ENCODE measurements at places on chromosomes 4 and X.

DNA sequence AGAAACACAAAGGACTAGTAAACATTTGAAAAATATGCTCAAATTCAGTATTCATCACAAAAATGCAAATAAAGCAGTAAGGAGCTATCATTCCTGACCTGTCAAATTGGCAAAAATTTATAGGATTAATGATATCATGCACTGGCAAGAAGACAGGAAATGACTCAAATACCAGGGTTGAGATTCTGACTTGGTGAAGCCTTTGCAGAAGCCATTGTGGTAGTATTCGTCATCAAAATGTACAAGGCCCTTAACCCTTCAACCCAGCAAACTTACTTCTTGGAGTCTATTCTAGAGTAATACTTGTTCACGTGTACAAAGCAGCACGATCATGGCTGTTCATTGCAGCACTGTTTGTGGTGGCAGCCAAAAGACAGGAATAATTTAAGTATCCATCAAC, 132.4 kb downstream of the ENOX2 start:
- DNase-seq = no peak

DNA sequence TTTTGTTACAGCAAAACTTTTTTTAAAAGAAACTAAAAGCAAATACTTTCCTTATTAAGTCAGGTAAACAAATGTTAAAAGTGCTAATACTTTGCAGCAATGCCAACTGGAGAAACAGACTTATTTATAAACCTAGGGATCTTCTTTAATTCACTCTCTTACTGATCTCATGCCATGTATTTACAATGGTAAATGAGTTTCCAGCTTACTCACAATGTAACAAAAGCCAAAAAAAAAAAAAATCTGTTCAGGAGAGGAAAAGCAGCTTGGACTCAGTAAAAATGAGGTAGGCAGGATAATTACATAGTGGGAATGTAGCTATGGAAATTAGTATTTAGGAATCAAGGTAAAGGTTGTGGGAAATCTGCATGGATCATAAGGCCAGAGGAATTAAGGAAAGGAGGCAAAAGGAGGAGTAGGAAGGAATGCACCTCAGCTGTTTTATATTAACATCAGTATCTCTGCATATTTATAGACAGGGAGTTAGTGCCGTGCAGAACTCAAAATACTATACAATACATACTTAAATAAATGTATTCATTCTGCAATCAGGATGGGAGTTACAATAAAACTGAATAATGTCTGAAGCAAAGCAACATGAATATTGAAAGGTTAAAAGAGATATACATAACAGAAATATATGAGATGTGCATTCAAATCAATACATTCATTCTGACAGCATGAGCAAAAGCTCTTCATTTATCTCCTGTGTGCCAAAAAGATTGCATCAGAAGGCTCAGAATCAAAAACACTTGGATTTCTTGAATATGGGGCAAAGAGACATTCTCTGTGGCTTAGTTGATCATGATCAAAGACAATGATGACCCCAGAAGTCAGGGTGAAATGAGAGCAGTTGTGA, 57.9 kb upstream of the ETNPPL start:
- no peak for DNase-seq

- peak; percentile 36 for DNase-seq
These were observed 97.2 kb upstream of the ACSL4 start for GRCh38 chrX:109830157-109830703.

GRCh38 chr4:158819942-158820786, 51.3 kb downstream of the FNIP2 start:
- no peak for DNase-seq

GRCh38 chrX:3522101-3522650, 175.7 kb upstream of the MXRA5 start:
- no peak for DNase-seq

DNA sequence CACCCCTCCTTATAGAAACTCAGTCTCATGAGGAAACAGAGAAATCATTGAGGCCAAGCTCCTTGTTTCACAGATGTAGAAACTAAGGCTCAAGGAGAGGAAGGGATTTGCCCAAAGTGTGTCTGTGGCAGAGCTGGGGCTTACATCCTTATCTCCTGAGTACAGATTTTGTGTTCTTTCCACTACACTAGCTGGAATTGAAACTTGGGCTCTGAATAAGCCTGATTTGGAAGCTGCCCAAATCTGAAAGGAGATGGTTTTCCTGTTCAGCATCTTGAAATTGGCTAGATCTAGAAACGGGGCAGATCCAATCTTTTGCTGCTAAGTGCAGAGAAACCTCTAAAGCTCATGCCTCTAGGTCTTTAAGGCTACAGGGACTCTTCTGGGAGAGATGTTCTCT, 24.3 kb downstream of the AWAT2 start:
- no peak for DNase-seq

DNA sequence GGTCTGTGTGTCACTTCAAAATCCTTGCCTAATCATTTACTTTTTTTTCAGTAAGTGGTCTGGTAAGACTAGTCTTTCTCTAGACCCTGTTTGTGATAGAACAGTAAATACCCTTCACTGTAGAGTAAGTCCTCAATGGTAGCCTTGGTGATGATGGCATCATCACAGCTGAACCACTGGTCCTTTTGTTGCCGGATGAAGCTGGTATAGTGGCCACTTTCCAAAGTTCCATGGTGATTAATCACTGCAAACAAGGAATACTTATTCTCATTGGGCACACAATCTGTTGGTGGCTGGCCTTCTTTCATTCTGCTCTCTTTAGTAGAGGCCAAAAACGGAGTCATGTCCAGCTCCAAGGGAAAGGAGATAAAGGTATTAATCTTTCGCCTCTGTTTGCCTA, 2.9 kb downstream of the USP51 start:
- DNase-seq = no peak

DNA sequence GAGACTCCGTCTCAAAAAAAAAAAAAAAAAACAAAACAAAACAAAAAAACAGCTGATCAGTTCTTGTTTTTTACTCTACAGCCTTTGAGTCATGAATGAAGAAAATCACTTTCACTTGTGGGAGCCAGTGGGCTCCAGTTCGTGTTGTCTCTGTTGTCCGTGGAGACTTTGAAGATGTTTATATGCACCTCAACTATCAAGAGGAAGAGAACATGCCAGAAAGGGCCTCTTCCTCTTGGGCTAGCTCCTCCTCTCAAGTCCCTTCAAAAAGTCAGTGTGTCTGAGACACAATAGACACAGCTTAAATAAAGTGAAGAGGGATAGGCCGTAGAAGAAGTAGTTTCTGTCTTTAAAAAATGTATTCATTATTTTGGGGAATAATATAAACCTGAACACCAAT, 182.7 kb downstream of the KDR start:
- DNase-seq = peak; percentile 25

DNA sequence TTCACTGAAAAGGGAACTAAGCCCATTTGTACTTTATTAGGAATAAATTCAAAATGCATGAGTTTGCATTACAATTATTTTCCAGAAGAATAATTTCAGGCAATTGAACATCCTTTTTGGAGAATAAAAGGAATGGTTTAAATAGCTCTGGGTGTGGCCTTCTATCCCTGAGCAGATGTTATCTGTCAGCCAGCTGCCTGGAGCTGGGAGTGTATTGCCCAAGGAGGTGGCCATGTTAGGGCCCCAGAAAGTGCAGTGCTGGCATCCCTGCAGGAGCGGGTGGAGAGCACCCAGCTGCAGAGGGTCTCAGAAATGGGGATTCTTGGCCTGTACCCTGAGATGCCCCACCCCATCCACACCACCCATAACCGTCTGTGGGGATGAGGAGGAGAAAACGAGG, 21.6 kb upstream of the VEGFD start:
- DNase-seq = no peak

DNA sequence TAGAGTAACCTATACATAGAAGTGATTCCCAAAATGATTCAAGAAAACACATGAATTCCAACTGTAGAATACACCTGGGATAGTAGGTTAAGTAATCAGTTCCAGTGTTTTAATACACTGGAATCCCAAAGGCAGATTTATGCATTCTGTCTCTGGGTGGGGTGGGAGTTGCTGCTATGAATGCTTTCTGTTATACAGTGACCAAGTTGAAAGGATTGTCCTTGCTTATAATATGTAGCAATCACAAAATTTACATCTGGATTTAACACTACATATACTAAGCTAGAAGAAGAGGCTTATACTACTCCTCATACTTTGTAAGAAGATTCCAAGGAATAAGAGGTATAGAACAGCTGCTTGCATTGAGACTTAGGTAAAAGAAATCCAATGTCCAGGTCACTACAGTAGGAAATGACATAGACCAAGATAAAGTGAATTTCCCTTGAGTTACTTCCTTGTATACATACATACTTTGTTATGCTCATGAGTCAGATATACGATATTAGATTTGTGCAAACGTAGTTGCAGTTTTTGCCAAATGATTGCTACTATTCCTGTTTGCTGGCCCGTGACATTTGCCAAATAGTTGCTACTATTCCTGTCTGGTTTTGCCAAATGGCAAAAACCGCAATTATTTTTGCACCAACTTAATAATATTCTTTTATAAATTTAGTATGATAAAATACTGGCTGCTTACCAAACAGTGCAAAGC, 210.5 kb upstream of the DIAPH2 start:
- DNase-seq = no peak

- DNase-seq = no peak
These were observed 473.7 kb upstream of the RPS6KA3 start for GRCh38 chrX:20740443-20740842.

GRCh38 chr4:80036949-80037685, 35.9 kb downstream of the ANTXR2 start:
- no peak for DNase-seq

DNA sequence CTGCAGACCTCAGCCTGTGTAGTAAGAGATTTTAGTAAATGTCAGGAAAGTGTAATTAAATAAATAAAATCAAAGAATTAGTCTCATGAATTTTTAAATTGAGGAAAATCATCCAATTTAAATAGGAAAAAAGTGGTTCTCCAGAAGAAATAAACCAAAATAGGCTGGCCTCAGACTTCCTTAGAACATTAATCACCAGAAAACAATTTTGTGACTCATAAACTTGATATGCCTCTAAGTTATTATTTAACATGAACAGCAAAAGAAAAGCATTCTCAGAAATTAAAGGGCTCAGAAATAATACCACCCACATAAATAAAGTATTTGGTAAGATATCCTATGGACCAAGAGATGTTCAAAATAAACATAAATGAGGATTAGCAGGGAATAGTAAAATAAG, 14.3 kb downstream of the FAM47B start:
- no peak for DNase-seq

DNA sequence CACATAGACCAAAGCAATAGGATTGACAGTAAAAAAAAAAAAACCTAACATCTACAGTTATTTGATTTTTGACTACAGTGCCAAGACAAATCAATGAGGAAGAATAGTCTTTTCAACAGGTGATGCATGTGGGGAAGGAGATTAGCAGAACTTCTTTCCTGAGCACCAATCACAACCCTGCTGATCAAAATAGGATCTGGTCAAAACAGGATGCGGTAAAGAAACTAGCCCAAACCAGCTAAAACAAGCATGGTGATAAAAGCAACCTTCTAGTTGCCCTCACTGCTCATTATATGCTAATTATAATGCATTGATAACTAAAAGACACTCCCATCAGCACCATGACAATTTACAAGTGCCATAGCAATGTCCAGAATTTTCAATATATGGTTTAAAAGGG, 667.5 kb downstream of the GRXCR1 start:
- no peak for DNase-seq

- no peak for DNase-seq
These were observed 94.6 kb downstream of the FAM13A start for GRCh38 chr4:88962396-88962795.

- DNase-seq = no peak
These were observed 36.4 kb downstream of the SLIT2 start for GRCh38 chr4:20288047-20288650.

- DNase-seq = peak; percentile 51
These were observed 35.8 kb downstream of the RFC1 start for GRCh38 chr4:39330353-39330752.

DNA sequence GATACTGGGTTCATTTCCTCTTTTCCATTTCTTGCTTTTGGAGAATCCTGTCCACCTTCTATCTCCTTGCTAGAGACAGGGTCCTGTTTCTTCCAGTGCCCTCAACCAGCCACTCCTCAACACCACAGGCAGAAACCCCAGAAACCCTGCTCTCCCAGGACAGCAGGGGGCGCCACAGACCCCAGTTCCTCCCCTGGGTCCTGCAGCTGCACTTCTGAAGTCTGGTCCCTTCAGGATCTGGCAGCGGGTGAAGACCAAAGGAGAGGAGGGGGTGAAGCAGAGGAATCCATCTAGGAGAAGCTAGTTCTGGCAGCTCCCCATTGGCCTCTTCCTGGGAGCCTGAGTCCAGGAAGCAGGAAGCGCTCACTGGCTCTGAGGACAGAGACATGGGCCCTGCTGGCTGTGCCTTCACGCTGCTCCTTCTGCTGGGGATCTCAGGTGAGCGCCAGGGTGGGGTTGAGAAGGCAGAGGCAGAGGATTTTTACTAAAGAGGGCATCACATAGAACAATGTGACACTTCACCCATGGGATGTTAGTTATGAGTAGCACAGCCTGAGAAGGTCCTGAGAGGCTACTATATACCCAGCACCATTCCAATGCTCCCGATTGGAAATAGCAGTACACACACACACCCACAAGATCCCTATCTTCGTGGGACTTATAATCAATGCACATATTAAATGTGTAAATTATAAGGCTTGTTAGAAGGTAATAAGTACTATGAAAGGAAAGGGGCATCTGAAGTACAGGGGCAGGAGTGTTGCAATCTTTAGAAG, at the start of gene PRSS48:
PRSS48 (plus strand) TSS at position 375 of the 776 bp plus-strand sequence; CDS start at position 387, 12 bp downstream.
- peak; percentile 69 for DNase-seq

GRCh38 chrX:124208660-124209059, 123.8 kb upstream of the TEX13D start:
- DNase-seq = peak; percentile 39

- DNase-seq = no peak
These were observed 665.3 kb downstream of the STPG2 start for GRCh38 chr4:97477974-97478373.

DNA sequence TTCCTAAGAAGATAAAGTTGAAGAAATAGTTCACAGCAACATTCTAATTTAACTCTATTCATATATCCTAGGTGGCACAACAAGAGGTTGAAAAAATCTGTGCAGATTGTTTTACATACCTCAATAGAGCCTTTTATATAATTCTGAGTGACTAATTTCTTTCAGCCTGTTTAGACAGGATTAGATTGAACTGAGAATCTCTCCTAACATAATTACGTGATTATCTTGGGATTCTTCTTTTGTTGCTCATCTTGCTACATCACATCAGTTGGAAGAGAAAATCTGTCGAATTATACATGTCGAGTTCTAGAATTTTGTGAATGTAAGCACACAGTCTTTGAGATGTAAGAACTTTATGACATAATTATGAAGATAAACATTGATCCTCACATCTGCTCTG, 1873.7 kb upstream of the IGFBP7 start:
- DNase-seq = no peak
